ENCODE measurements at places on chromosomes 2 and 18. TPM values are rescaled to one million over a fixed set of nuclear protein-coding genes. Genes with fewer than 3 reads are reported as not detected.

Gene KCNF1
- total RNA-seq, result not detected

Gene DLX2
- not detected for total RNA-seq

Gene YES1
- total RNA-seq, result 71.8 TPM

Gene USP14
- 16.3 TPM for total RNA-seq

Gene AQP12B
- not detected for total RNA-seq

Gene GLI2
- total RNA-seq, result 13.5 TPM

Gene SLC4A3
- total RNA-seq, result 9.3 TPM

Gene LOXHD1
- total RNA-seq, result not detected

Gene DNER
- total RNA-seq, result 0.58 TPM

Gene ECEL1
- total RNA-seq, result not detected

Gene ZSWIM2
- not detected for total RNA-seq

Gene SRBD1
- total RNA-seq, result 5.6 TPM

Gene IL36B
- total RNA-seq, result not detected

Gene TLX2
- total RNA-seq, result not detected

Gene TEKT4
- total RNA-seq, result not detected

Gene STRN
- 12.0 TPM for total RNA-seq

Gene BMP10
- total RNA-seq, result not detected

Gene RBM44
- not detected for total RNA-seq

Gene CCDC68
- 4.5 TPM for total RNA-seq

Gene FBXO48
- total RNA-seq, result 0.43 TPM

Gene CKAP2L
- 0.23 TPM for total RNA-seq

Gene PLCD4
- 2.7 TPM for total RNA-seq

Gene PID1
- total RNA-seq, result 8.4 TPM

Gene IL36RN
- not detected for total RNA-seq

Gene NOSTRIN
- 0.43 TPM for total RNA-seq

Gene TUBA4A
- 2.0 TPM for total RNA-seq

Gene MRPS9
- 13.4 TPM for total RNA-seq
